ENCODE measurements at places on chromosomes 11 and 22.

GRCh38 chr11:69439127-69439526, 42.3 kb upstream of the LINC01488 start:
- no peak for DNase-seq

GRCh38 chr22:47219789-47220188, 457.3 kb downstream of the TBC1D22A start:
- DNase-seq, result no peak

GRCh38 chr11:43920598-43921419, 21.6 kb upstream of the C11orf96 start:
- no peak for DNase-seq

- peak; percentile 55 for DNase-seq
These were observed at the start of gene LMO1 for GRCh38 chr11:8263769-8264410. TSS of gene LMO1 (minus strand) at chr11:8263878. CDS start at chr11:8263362, 516 bp downstream.

Measured in stimulated activated CD4-positive, alpha-beta T cell treated with anti-CD3 and anti-CD28 coated beads, Interleukin-1b, Interleukin-23, amount 100 ng/mL, for 4 hours (primary cell).